Stimulated activated CD4-positive, alpha-beta T cell treated with anti-CD3 and anti-CD28 coated beads, Interleukin-15, amount 100 ng/mL, for 1 hour (primary cell): ENCODE measurements at places on chromosomes 1 and 21.

- DNase-seq, result no peak
Measured at GRCh38 chr1:204358605-204359004, 1.1 kb downstream of the PLEKHA6 start.

- DNase-seq, result no peak
Measured at GRCh38 chr21:40381111-40381510, 465.8 kb downstream of the DSCAM start.

- no peak for DNase-seq
Measured at GRCh38 chr1:33696962-33697361, 166.9 kb upstream of the HMGB4 start.

GRCh38 chr1:40204856-40205255 is 42.9 kb upstream of the TMCO2 start:
- DNase-seq, result no peak

- no peak for DNase-seq
Measured at GRCh38 chr1:228396770-228397662, 9.6 kb downstream of the TRIM11 start.
